ENCODE measurements at places on chromosomes 4 and X.

GRCh38 chrX:151901826-151902225 lies 10.9 kb upstream of the MAGEA4 start:
- no peak for DNase-seq

DNA sequence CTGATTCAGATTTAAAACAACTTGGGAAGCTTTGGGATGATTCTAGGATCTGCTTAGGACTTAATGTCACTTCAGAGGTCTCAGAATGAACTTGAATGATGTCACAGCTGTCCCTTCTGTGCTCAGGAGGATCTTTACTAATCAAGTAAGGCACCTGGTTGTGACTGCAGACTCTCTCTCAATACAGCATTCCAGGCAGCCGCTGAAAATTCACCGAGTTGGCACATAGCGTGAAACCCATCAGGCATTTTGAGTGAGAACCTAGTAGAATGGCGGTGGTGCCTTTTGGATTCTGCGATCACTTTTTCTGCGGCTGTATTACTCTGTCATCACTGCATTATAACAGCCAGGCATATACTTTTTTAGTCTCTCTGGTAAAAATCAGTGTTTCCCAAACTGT lies 16.5 kb downstream of the SNX25 start:
- no peak for DNase-seq

GRCh38 chr4:67327245-67328017 lies 217.9 kb downstream of the CENPC start:
- DNase-seq = no peak

- no peak for DNase-seq
Measured at GRCh38 chr4:83371936-83372335, 37.3 kb upstream of the HPSE start.

DNA sequence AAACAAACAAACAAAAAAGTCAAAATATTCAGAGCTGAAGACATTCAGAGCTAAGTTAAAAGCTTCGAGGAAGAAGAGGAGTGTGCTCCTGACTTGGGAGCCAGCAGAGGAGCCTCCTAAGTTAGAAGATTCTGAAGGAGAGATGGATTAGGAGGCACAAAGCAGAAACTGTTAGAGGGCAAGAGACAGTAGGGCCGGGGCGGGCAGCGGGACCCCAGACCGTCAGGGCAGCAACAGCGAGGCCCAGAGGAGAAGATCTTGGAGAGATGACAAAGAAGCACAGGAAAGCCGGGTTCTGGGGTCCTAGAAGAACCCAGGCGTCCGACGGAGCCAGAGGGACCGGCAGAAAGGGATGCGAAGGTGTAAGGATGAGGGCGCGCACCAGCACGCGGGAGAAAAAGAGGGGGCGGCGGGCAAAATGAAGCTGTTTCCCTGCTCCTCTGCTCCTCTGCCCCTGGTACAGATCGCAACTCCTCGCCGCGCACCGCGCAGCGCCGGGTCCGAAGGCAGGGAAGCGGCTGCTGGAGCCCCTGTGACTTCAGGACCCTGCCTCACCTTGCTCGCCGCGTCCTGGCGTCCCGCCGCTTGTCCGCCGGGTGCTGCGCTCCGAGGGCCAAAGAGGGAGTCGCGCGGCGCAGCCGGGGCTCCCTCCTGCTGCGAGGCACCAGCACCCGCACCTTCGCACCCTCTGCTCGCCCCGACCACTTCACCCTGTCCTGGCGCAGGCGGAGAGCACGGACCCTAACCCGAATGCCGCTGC lies 477 bp downstream of the KLHL13 start:
- no peak for DNase-seq

All from activated CD8-positive, alpha-beta memory T cell treated with anti-CD3 and anti-CD28 coated beads for 48 hours (primary cell).